ENCODE measurements at places on chromosomes 3 and 15. TPM values are rescaled to one million over a fixed set of nuclear protein-coding genes. Genes with fewer than 3 reads are reported as not detected.

- no peak for DNase-seq
Observed at GRCh38 chr3:125061170-125061569, 5.4 kb upstream of the HEG1 start.

- DNase-seq = no peak
Observed at GRCh38 chr3:56654460-56654859, 28.6 kb downstream of the TASOR start.

DNA sequence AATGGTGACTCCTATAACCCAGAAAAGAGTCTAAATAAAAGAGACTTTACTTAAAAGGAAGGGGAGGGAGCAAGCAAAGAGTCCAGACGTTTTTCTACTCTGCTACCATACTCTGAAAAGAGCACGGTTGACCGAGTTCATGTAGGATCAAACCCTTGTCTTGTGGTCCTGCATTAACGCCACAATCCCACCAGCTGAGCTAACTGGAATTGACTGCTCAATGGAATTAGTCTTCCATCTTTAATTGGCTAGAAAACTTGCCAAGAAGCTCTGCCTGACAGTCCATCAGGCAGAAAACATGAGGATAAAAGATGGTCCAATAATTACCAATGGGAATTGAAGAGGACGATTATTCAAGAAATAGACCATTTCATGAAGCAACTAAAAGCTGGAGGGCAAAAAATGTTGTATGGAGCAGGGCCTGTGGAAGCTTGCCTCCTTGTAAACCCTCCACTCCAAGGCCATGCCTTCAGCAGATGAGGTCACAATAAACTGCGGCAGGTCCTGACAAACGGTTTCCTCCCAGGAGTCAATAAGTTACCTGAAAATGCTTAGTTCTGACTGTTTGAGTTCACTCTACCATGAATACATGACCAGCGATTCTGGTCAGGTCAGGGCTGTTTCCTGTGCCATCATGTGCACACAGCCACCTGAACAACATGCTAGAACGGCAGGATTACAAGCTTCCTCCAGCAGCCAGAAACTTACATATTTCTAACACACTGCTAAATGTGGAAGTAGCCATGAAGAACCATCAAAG, 35.6 kb upstream of the ARHGEF3 start:
- peak; percentile 70 for DNase-seq

- DNase-seq = no peak
Observed at GRCh38 chr3:149579838-149580542, 77.8 kb downstream of the WWTR1 start.

GRCh38 chr15:52680041-52680391, 828 bp upstream of the ATOSA start:
- no peak for DNase-seq

GRCh38 chr15:75349851-75350588, 3.2 kb downstream of the NEIL1 start:
- DNase-seq = peak; percentile 75

Gene HRG
- not detected for total RNA-seq

Gene CHRD
- 0.24 TPM for total RNA-seq

Gene SLC15A2
- 1.0 TPM for total RNA-seq

Gene BRK1
- 124 TPM for total RNA-seq

Gene ABTB1
- 7.6 TPM for total RNA-seq

Measured in thymus (tissue), 14 donors.